ENCODE measurements at places on chromosomes 3 and 15.
A peak's percentile ranks its signal among the peaks of the same experiment; 100 is the strongest.

DNA sequence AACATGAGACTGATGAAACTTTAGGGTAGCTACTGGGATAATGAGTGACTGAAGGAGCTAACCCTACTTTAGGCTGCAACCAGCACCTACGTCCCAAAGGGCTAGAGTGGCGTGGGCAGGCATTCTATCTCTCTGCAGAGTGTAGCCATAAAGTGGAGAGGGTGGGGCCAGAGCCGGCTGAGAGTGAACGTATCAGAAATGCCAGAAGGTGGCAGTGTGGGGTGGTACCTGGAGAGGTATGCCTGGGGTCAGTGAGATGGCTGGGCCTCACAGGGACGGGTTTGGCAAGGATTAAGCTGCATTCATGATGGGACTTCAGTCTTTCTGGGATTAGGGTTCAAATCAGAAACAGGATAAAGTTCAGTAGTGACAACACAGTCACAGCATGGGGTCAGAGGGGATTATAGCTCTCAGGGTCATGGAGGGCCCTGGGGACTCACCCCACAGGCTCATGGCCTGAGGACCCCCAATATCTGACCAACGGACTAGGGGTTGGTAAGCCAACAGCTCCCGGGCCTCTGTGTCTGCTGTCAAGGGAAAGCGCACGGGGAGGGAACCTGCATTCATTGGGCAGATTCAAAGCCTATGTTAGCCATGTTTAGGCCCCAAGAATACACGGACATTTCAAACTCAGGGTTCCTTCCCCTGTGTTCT, 86.5 kb upstream of the FOXB1 start:
- peak; percentile 95 for DNase-seq
- H3K27ac ChIP-seq = no peak overlapping the region
- H3K4me3 ChIP-seq = no peak overlapping the region
- H3K27me3 ChIP-seq = no peaks in the 10 kb centered on the region

DNA sequence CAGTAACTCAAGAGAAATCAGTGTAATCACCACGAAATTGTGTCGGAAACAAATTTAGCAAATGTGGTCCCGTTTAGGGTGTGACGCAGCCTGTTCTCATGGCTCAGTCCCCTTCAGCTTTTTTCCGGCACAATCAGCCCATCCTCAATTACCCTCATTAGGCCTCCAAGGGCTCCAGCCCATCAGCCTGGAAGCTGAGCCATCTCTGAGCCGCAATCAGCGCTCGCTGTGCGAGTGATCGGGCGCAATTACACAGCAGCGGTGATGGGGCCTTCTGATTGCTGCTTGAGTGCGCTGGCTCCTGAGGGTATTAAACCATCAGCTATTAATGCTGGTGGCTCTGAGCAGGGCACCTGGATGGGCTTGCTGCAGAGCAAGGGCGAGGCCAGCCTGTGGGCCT, 55.6 kb downstream of the PLXNA1 start:
- no peaks in the 10 kb centered on the region for H3K27me3 ChIP-seq
- no peak overlapping the region for H3K4me3 ChIP-seq
- no peak overlapping the region for H3K27ac ChIP-seq

DNA sequence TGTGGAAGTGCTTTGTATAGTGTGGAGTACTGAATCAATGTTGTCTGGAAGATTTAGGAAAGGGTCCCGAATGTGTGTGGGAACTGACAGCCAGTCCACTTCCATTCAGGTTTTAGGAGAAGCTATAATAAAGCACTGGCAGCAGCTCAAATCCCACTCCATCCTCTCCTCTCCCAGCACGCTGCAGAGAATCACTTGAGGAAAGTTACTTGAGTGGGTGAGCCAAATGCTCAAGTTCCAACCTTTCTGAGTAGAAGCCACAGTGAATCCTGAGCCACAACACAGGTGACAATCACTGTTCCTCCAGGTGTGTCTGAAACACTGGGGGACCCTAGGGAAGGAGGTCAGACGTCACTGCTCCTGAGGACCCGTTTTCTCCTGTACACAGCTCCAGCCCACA, 106.5 kb downstream of the TIGIT start:
- no peak overlapping the region for H3K27ac ChIP-seq
- H3K36me3 ChIP-seq = no peaks in the 10 kb centered on the region
- H3K4me1 ChIP-seq = no peaks in the 10 kb centered on the region
- H3K27me3 ChIP-seq = no peaks in the 10 kb centered on the region

DNA sequence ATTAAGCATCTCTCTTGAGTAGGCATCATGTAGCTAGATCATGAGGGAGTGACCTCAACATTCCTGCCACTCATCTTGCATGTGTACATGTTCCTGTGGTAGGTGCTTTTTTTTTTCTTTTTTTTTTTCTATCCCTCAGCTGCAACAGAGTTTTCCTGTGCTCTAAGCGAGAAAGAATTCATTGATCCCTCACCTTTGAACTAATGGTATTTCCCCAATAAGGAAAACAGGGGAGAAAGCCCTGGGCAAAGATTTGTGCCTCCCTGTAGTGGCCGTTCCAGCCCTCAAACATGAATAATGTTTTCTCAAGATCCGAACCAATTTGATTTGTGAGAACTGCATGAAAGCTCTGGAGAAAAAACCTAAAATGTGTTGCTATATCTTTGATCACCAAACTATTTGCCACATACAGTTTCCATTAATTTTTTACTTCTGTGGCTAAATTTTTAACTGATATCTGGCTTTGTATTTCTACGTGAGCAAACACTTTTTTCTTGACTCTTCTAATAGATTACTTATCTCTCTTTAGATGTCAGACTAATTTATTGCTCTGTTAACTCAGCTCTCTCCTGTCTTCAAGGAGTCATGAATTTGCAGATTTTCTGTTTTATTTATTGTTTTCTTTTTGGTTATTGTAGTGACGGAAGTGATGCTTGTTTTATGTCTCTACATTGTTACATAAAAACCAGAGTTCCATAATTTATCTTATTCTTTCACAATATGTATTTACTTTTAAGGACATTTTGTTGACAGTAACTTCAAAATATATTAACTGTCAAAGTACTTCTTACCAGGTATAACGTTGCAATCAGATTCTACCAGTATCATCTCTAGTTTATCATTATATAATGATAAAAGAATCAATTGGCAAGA, 1396.5 kb downstream of the OTOL1 start:
- H3K27ac ChIP-seq = no peak overlapping the region
- H3K4me3 ChIP-seq = no peak overlapping the region
- H3K27me3 ChIP-seq = no peaks in the 10 kb centered on the region
- H3K4me1 ChIP-seq = no peaks in the 10 kb centered on the region
- H3K36me3 ChIP-seq = no peaks in the 10 kb centered on the region

DNA sequence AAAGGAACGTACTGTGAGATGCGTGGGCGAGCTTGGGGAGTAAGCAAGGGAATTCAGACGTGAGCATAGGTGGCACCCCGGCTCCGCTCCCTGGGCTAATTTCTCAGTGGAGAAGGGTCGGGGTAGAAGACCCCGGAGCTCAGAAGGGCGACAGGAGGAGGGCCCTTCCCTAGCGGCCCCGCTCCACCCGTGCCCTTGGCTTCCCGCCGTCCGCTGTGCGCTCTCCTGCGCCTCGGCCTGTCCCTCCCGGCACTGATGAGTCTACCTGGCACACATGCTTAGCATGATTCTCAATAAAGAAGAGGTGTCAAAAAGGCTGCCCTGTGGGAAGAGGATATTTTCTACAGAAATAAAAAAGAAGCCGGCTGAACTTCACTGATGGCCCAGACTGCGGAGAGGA, 292.7 kb downstream of the OCA2 start:
- no peak for DNase-seq
- H3K27ac ChIP-seq = no peak overlapping the region
- H3K4me3 ChIP-seq = no peak overlapping the region
- H3K36me3 ChIP-seq = no peaks in the 10 kb centered on the region
- no peaks in the 10 kb centered on the region for H3K27me3 ChIP-seq
- H3K4me1 ChIP-seq = no peaks in the 10 kb centered on the region

- no peaks in the 10 kb centered on the region for H3K36me3 ChIP-seq
- no peak overlapping the region for H3K27ac ChIP-seq
- no peak for DNase-seq
- no peaks in the 10 kb centered on the region for H3K27me3 ChIP-seq
- no peak overlapping the region for H3K4me3 ChIP-seq
Observed at GRCh38 chr3:108877901-108878300, 55.3 kb downstream of the TRAT1 start.

DNA sequence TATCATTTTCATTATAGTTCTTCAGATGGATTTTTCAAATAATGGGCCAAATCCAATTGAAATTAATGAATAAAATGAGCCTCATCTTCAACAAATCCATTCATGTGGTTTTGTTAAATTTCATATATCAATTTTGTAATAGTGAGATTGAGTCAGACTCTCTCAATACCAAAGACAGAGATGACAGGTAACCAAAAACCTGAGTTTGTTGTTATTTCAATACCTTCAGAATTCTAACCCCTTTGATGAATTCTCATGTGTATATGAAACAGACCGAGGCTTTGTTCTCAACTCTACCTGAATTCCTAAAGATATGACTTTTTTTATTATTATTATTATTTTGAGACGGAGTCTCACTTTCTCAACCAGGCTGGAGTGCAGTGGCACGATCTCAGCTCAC, 92.8 kb downstream of the FOXP1 start:
- peaks cover 11% of the 10 kb centered on the region for H3K4me1 ChIP-seq
- H3K27me3 ChIP-seq = no peaks in the 10 kb centered on the region
- H3K36me3 ChIP-seq = no peaks in the 10 kb centered on the region
- no peak overlapping the region for H3K4me3 ChIP-seq

DNA sequence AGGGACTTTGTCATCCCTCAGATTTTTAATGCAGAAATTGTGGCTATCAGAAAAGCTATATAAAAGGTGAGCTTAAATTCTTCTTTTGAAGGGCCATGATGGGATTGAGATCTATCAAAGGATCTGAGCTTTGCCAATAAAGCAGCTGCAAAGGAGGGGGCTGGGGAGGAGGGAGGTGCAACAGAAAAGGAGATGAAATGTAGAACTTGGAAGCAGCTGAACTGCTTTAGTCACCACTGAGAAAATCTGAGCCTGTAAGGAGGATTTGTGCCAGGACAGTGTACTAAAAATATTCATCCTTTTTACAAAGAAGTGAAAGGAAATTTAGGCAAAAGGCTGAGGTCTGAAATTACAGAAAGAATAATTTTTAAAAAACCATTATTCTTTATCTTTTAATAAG, 10.4 kb downstream of the TSPAN3 start:
- H3K36me3 ChIP-seq = no peaks in the 10 kb centered on the region
- no peak overlapping the region for H3K4me3 ChIP-seq
- peaks cover 25% of the 10 kb centered on the region for H3K4me1 ChIP-seq

GRCh38 chr15:42036112-42036905, 15.5 kb upstream of the PLA2G4E start:
- no peaks in the 10 kb centered on the region for H3K27me3 ChIP-seq
- peaks cover 14% of the 10 kb centered on the region for H3K4me1 ChIP-seq
- H3K36me3 ChIP-seq = no peaks in the 10 kb centered on the region
- H3K4me3 ChIP-seq = no peak overlapping the region

- no peaks in the 10 kb centered on the region for H3K4me1 ChIP-seq
- no peaks in the 10 kb centered on the region for H3K27me3 ChIP-seq
- no peak for DNase-seq
- no peak overlapping the region for H3K27ac ChIP-seq
- H3K4me3 ChIP-seq = no peak overlapping the region
Observed at GRCh38 chr3:192194085-192194484, 533.3 kb downstream of the FGF12 start.

GRCh38 chr15:32828507-32829186, 110.8 kb downstream of the GREM1 start:
- no peak for DNase-seq
- no peaks in the 10 kb centered on the region for H3K4me1 ChIP-seq
- H3K4me3 ChIP-seq = no peak overlapping the region
- no peaks in the 10 kb centered on the region for H3K36me3 ChIP-seq

- H3K4me3 ChIP-seq = no peak overlapping the region
- H3K27ac ChIP-seq = no peak overlapping the region
- H3K4me1 ChIP-seq = no peaks in the 10 kb centered on the region
- H3K27me3 ChIP-seq = no peaks in the 10 kb centered on the region
- no peaks in the 10 kb centered on the region for H3K36me3 ChIP-seq
Observed at GRCh38 chr3:5226783-5227182, 39.3 kb downstream of the EDEM1 start.

DNA sequence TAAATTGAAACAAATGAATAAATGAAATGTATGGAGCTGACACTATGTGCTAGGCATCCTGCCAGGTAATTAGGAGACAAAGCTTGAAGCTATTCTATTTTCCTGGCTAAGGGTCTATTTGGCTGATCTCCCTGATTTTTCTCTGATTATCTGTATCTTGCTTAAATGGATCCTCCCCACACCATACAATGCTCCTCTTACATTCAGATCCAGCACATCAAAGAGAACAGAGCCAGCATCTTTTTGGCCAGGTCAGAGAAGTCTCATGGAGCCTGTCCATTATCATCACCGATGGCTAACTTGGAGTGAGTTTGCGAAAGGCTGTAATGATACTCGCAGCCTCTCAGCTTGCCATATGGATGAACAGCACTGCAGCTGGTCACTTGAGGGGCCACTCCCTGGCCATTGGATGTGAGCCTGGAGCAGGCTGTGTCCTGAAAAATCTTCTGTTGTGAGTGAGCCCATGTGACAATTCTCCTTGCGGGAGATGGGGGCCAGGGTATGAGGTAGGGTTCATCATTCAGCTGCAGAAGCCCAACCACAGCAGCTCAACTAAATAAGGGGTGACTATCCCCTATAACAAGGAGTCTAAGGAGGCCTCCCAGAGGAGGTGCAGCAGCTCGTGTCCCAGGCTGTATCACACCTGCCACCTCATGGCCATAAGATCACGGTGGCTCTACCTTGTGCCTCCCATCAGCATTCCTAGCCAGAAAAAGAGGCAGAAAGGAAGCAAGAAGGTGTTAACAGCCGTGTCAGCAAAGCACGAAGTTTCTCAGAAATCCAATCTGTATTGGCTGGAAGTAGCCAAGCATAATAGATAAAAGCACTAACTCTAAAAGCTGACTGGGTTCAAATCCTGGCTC, 69.3 kb upstream of the ST8SIA2 start:
- no peaks in the 10 kb centered on the region for H3K36me3 ChIP-seq
- no peaks in the 10 kb centered on the region for H3K4me1 ChIP-seq
- no peaks in the 10 kb centered on the region for H3K27me3 ChIP-seq
- no peak overlapping the region for H3K27ac ChIP-seq
- H3K4me3 ChIP-seq = no peak overlapping the region

GRCh38 chr15:64738226-64739095, 36.9 kb downstream of the RBPMS2 start:
- no peaks in the 10 kb centered on the region for H3K4me1 ChIP-seq
- H3K27me3 ChIP-seq = no peaks in the 10 kb centered on the region
- H3K27ac ChIP-seq = peak overlapping the region; percentile 84

DNA sequence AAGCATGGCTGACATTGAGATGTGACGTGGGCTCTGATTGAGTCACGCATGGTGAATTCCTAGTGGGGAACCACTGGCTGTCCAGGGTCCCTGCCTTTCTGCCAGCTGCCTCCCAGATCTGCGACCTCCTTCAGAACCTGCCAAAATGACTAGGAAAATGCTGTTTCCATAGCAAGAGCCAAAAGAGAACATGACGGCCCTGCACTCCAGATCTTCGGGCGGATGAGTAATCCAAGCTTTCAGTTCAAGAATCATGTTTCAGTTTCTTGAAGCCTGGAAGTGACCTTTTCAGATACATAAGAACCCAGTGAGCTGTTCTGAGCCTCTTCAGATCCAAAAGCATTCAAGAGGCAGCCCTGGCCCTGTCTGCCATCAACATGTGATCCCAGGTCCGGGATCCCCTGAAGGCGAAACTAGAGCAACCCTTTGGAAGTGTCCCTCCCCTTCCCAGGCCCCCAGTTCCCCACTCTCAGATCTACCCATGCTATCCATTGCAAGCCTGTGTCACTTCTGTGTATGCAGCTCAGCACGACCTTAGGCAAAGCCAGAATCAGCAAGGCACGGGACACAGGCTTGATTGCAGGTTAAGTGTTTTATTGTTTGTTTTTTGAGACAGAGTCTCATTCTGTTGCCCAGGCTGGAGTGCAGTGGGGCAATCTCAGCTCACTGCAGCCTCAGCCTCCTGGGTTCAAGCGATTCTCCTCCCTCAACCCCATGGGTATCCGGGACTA, 19.7 kb downstream of the ANKRD63 start:
- no peaks in the 10 kb centered on the region for H3K27me3 ChIP-seq
- DNase-seq = no peak
- H3K4me1 ChIP-seq = peaks cover 10% of the 10 kb centered on the region
- H3K36me3 ChIP-seq = no peaks in the 10 kb centered on the region
- H3K27ac ChIP-seq = no peak overlapping the region
- no peak overlapping the region for H3K4me3 ChIP-seq

All from GM23338 (cell line).